Central memory CD8-positive, alpha-beta T cell (primary cell): ENCODE measurements at places on chromosomes 13 and 19.

DNA sequence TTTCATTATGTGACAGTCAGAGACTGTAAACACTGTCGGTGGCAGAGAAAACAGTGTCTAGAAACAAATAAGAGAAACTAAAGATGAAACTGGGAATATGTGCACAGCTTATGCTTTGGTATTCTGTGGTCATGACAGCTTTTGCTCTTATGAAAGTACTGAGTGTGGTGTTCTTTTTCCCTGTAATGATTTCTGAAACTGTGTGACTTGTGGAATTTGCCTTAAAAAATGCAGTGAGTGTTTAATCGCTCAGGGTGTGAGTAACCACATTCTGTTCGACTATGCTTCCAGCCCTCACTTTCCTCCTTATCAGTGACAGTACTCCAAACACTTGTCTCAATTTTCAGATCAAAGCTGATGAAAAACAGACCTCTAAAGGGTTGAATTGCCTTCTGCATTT is 66.9 kb upstream of the DIAPH3 start:
- H3K27ac ChIP-seq: no peak overlapping the region
- H3K4me1 ChIP-seq: no peaks in the 10 kb centered on the region
- H3K27me3 ChIP-seq: peaks cover 54% of the 10 kb centered on the region
- no peak for DNase-seq
- no peaks in the 10 kb centered on the region for H3K36me3 ChIP-seq

DNA sequence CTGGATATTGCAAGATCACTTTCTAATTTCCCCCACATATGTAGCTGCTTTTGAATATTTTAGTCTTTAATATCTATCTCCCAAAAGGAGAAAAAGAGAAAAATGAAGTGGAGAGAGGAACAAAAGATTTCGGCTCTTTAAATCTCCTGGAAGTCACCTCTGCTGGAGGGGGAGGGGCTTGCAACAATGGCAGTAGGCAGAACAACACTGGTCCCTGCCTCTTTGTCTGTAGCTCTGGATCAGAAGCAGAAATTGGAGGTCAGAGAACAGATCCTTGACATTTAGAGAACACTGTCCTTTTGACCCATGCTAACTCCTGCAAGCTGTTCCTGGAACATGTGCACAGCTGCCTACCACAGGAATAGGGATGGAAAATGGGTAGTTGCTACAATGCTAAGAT is 86.7 kb upstream of the GPR12 start:
- no peak for DNase-seq
- no peaks in the 10 kb centered on the region for H3K4me1 ChIP-seq
- H3K27me3 ChIP-seq: peaks cover 59% of the 10 kb centered on the region
- no peak overlapping the region for H3K27ac ChIP-seq
- no peak overlapping the region for H3K4me3 ChIP-seq

- no peaks in the 10 kb centered on the region for H3K27me3 ChIP-seq
- DNase-seq: no peak
- no peaks in the 10 kb centered on the region for H3K4me1 ChIP-seq
- H3K27ac ChIP-seq: no peak overlapping the region
Measured at GRCh38 chr13:53068585-53069520, 40.2 kb downstream of the OLFM4 start.

DNA sequence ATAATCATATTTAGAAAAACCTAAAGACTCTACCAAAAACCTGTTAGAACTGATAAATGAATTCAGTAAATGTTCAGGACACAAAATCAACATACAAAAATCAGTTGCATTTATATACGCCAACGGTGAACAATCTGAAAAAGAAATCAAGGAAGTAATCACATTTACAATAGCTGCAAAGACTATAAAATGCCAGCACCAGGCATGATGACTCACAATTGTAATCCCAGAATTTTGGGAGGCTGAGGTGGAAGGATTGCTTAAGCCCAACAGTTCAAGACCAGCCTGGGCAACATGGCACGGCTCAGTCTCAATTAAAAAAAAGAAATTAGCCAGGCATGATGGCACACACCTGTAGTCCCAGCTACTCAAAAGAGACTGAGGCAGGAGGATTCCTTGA is 7.0 kb downstream of the ZNF562 start:
- H3K4me1 ChIP-seq: peaks cover 46% of the 10 kb centered on the region
- H3K27me3 ChIP-seq: no peaks in the 10 kb centered on the region

- H3K27me3 ChIP-seq: no peaks in the 10 kb centered on the region
- no peaks in the 10 kb centered on the region for H3K36me3 ChIP-seq
- no peak for DNase-seq
- H3K4me1 ChIP-seq: no peaks in the 10 kb centered on the region
Measured at GRCh38 chr13:91045351-91046034, 302.0 kb upstream of the MIR17HG start.

- H3K27ac ChIP-seq: no peak overlapping the region
- no peaks in the 10 kb centered on the region for H3K4me1 ChIP-seq
- H3K27me3 ChIP-seq: peaks cover 55% of the 10 kb centered on the region
- no peak overlapping the region for H3K4me3 ChIP-seq
- no peak for DNase-seq
Measured at GRCh38 chr13:112348642-112349345, 27.4 kb upstream of the SPACA7 start.

GRCh38 chr13:20942938-20943559 is 40.5 kb upstream of the XPO4 start:
- H3K4me3 ChIP-seq: no peak overlapping the region
- no peak overlapping the region for H3K27ac ChIP-seq
- H3K27me3 ChIP-seq: peaks cover 77% of the 10 kb centered on the region
- DNase-seq: no peak

GRCh38 chr19:6167115-6167514 is 31.6 kb downstream of the ACSBG2 start:
- H3K27me3 ChIP-seq: no peaks in the 10 kb centered on the region
- no peak overlapping the region for H3K4me3 ChIP-seq
- H3K27ac ChIP-seq: no peak overlapping the region
- no peak for DNase-seq
- no peaks in the 10 kb centered on the region for H3K36me3 ChIP-seq

GRCh38 chr19:19207637-19208572 is 3.9 kb upstream of the NCAN start:
- H3K36me3 ChIP-seq: peaks cover 3% of the 10 kb centered on the region
- peaks cover 30% of the 10 kb centered on the region for H3K27me3 ChIP-seq
- H3K27ac ChIP-seq: peak overlapping the region; percentile 32
- H3K4me3 ChIP-seq: peak overlapping the region; percentile 34
- peaks cover 20% of the 10 kb centered on the region for H3K4me1 ChIP-seq

GRCh38 chr13:108597943-108598342 is 31.5 kb upstream of the MYO16 start:
- no peak overlapping the region for H3K4me3 ChIP-seq
- no peaks in the 10 kb centered on the region for H3K36me3 ChIP-seq
- H3K4me1 ChIP-seq: no peaks in the 10 kb centered on the region
